Nephron progenitor cell (in vitro differentiated cells): ENCODE measurements at places on chromosomes 16 and 17.

- no peaks in the 10 kb centered on the region for H3K36me3 ChIP-seq
- H3K4me3 ChIP-seq = no peak overlapping the region
- H3K27me3 ChIP-seq = peaks cover 64% of the 10 kb centered on the region
- peak; percentile 24 for DNase-seq
- H3K27ac ChIP-seq = no peak overlapping the region
Measured at GRCh38 chr17:58176200-58176599, 9.4 kb downstream of the OR4D2 start.

DNA sequence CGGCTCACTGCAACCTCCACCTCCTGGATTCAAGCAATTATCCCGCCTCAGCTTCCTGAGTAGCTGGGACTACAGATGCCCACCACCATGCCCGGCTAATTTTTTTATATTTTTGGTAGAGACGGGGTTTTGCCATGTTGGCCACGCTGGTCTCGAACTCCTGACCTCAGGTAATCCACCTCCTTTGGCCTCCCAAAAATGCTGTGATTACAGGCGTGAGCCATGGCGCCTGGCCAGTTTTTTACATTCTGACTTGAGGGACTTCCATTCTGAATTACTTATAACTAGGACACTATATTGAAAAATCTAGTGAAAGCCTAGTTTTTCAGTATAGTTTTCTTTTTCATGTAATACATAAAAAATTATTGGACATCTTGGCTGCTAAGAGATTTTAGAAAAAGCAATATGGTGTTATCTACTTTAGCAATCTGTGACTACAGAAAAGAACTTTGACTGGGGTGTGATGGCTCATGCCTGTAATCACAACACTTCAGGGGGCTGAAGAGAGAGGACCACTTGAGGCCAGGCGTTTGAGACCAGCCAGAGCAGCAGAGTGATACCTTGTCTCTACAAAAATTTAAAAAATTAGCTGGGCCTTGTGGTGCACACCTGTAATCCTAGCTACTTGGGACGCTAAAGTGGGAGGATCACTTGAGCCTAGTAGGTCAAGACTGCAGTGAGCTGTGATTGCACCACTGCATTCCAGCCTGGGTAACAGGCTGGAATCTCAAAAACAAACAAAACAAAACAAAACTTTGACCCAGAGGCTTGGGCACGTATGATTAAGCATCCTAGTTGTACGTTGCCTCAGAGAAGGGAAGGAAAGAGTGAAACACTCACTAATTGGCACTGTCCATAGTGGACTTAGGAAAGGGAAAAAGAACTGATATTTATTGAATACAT is 26.8 kb upstream of the GOSR1 start:
- no peaks in the 10 kb centered on the region for H3K4me1 ChIP-seq
- DNase-seq = no peak
- no peak overlapping the region for H3K4me3 ChIP-seq

DNA sequence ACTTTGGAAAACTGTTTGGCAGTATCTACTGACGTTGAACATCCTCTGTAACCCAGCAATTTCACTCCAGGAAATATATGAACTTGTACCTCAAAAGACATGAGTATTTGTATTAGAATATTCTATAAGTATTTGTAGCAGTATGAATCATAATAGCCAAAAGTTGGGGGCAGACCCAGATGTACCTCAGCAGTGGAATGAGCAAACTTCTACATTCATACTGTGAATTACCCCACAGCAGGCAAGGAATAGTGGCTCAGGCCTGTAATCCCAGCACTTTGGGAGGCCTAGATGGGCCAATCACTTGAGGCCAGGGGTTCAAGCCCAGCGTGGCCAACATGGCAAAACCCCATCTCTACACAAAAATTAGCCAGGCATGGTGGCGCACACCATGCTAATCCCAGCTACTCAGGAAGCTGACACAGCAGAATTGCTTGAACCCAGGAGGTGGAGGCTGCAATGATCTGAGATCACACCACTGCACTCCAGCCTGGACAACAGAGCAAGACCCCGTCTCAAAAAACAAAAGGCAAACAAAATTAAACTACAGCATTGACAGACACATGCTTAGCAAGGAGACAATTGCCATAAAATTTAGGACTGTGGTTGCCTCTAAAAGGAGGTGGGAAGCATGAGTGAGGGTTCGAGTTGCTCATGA is 11.2 kb upstream of the HELZ start:
- peaks cover 5% of the 10 kb centered on the region for H3K36me3 ChIP-seq
- DNase-seq = no peak
- no peak overlapping the region for H3K27ac ChIP-seq
- H3K4me1 ChIP-seq = peaks cover 6% of the 10 kb centered on the region
- peaks cover 3% of the 10 kb centered on the region for H3K27me3 ChIP-seq
- no peak overlapping the region for H3K4me3 ChIP-seq

DNA sequence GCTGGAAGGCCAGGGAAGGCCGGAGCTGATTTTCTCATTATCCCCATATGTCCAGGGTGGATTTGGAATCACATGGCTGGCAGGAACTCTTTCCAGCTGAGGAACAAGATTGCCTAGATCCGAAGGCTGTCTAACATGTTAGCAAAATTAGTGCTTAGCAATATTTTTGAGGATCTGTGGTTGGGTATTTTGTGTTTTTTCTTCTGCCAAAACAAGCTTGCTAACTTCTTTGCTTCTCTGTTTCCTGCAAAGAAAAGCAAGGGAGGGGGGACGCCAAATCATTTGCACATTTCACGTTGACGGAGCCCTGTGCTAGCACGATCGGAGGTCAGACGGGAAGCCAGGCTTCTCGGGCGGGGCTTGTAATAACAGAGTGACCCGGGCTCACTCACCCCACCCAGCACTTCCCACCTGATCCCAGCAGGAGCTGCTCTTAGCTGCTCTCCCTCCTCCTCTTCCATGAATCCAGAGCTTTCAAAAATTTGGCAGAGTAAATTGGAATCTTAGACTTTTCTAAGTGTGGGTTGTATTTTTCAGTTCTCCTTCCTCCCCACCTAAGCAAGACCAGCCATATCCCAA is 33.3 kb upstream of the FOXF1 start:
- no peaks in the 10 kb centered on the region for H3K36me3 ChIP-seq
- no peak overlapping the region for H3K27ac ChIP-seq
- H3K27me3 ChIP-seq = peaks cover 33% of the 10 kb centered on the region
- H3K4me1 ChIP-seq = peaks cover 37% of the 10 kb centered on the region
- no peak for DNase-seq

- peak overlapping the region; percentile 99 for H3K27ac ChIP-seq
- peaks cover 69% of the 10 kb centered on the region for H3K36me3 ChIP-seq
- peak overlapping the region; percentile 100 for H3K4me3 ChIP-seq
- H3K4me1 ChIP-seq = peaks cover 57% of the 10 kb centered on the region
- peaks cover 3% of the 10 kb centered on the region for H3K27me3 ChIP-seq
Measured at GRCh38 chr17:58006560-58006923, 504 bp downstream of the SRSF1 start.

- H3K27me3 ChIP-seq = peaks cover 4% of the 10 kb centered on the region
- H3K4me3 ChIP-seq = no peak overlapping the region
- no peak overlapping the region for H3K27ac ChIP-seq
Measured at GRCh38 chr17:50259477-50260324, 14.6 kb upstream of the TMEM92 start.

- H3K36me3 ChIP-seq = no peaks in the 10 kb centered on the region
- H3K4me3 ChIP-seq = no peak overlapping the region
- H3K4me1 ChIP-seq = peaks cover 16% of the 10 kb centered on the region
- H3K27me3 ChIP-seq = peaks cover 8% of the 10 kb centered on the region
- no peak for DNase-seq
- H3K27ac ChIP-seq = no peak overlapping the region
Measured at GRCh38 chr16:60203525-60204124, 1469.5 kb upstream of the GOT2 start.

DNA sequence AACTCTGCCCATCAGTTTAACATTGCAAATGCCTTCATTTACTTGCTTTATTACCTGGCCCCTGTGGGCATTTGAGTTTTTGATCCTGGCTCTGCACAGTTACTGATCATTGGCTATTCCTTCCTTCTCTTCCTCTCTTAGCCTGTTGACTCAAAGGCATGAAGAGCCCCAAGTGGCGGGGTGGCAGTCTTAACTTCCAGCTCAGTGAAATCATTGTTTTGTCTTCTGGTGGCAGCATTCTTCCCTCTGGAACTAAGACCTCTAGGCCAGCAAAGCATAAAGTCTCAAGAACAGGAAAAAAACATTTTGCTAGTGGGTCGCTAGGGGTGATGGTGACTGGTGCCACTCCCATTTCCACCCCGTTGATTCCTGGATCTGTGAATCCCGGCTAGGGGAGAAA is 52.3 kb upstream of the MRTFB start:
- H3K4me3 ChIP-seq = no peak overlapping the region
- H3K27ac ChIP-seq = peak overlapping the region; percentile 26
- H3K36me3 ChIP-seq = no peaks in the 10 kb centered on the region
- peaks cover 12% of the 10 kb centered on the region for H3K27me3 ChIP-seq

DNA sequence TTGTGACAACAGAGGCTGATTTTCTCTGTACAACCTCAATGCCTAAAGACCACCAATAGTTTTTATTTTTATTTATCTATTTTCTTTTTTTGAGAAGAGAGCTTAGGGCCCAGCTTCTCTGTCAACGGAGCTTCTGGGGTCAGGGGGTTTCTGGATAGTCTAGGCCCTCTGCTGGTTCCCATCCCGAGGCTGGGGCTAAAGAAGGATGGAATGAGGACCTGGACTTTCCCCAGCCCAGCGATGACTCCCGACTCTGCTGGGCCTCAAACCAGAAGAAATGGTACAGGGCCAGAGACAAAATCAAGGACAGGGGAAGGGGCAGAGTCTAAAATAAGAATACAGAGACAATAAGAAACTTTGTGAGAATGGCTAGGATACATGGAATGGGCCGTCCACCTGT is 5.7 kb upstream of the TSPOAP1 start:
- DNase-seq = no peak
- H3K27me3 ChIP-seq = peaks cover 5% of the 10 kb centered on the region
- H3K36me3 ChIP-seq = no peaks in the 10 kb centered on the region
- peak overlapping the region; percentile 74 for H3K27ac ChIP-seq

DNA sequence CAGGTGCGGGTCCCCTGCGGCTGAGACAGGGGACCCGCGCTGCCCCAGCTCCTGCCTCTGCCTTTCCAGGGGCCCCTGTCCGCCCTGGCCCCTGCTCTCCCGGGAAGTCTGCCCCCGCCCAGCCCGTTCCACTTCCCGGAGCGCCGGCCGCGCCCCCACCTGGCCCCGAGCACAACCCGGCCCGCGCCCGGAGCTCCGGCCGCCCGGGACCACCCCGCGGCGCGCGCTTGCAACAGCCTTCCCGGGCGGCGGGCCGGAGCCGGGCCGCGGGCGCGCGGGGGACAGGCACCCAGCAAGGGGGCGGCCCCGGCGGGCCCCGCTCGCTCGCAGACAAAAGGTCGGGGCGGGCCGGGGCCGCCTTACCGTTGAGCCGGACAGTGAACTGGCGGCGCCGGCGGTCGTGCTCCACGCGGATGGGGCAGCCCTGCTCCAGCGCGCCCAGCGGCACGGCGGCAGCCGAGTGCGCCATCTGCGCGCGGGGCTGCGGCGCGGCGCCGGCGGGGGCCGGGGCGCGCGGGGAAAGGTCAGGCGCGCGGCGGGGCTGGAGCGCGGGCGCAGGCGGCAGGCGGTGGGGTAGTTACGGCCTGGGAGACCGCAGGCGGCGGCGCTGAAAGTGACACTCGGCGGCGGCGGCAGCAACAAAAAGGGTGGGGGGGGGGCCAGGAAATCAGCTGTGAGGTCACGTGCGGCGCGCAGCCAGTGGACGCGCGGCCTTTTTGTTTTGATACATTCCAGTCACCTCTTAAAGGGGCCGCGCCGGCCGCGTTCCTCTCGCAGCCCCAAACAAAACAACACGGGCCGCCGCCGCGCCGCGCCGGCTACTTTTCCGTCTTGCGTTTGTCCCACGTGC is at the start of gene NATD1:
TSS of gene NATD1 (minus strand) at position 615 of the 850 bp plus-strand sequence. CDS start at position 469, 146 bp downstream.
- H3K36me3 ChIP-seq = no peaks in the 10 kb centered on the region
- H3K4me3 ChIP-seq = peak within 1 kb of the TSS; percentile 83
- peak; percentile 78 for DNase-seq
- H3K27ac ChIP-seq = no peak within 1 kb of the TSS

DNA sequence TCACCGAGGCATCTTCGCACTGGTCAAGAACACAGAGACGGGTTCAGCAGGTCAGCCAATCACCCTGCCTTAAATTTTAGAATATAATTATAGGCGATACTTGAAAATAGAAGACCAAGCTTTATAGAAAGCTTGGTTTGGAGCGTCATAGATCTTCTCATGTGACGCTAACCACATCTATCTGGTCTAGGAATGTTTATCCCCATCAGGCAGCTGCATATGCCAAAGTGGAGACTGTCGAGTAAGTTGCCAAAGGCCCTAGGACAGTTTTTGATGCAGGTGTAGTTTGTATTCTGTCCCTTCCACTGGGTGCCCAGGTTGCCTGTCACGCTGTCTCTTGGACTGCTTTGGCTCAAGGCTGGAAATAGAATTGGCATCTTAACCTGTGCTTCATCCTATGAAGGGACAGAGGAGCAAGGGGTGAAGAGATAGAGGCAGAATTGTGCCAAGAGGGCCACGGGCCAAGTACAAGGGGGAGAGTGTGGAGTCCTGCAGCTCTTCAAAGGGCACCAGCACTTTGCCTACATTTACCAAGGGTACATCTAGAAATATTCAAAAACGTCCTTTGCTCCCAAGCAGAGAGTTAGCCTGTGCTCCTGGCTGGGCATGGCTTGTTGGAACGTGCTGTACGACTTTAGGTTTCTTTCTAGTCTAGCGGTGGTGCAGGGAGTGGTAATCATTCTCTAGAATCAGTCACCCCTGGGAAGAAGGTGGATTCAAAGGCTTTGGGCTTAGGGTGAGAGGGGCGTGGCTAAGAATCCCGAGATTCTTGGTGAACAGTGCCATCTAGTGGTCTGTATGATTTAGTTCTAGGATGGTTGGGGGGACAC is 5.3 kb upstream of the WIPI1 start:
- no peak overlapping the region for H3K4me3 ChIP-seq
- peaks cover 29% of the 10 kb centered on the region for H3K27me3 ChIP-seq
- H3K4me1 ChIP-seq = peaks cover 46% of the 10 kb centered on the region
- H3K27ac ChIP-seq = no peak overlapping the region
- peak; percentile 70 for DNase-seq
- no peaks in the 10 kb centered on the region for H3K36me3 ChIP-seq
